ELR (cell line): ENCODE measurements at places on chromosomes 13 and 19.

GRCh38 chr19:43594710-43595604 is 977 bp downstream of the IRGQ start:
- peak; percentile 71 for DNase-seq

DNA sequence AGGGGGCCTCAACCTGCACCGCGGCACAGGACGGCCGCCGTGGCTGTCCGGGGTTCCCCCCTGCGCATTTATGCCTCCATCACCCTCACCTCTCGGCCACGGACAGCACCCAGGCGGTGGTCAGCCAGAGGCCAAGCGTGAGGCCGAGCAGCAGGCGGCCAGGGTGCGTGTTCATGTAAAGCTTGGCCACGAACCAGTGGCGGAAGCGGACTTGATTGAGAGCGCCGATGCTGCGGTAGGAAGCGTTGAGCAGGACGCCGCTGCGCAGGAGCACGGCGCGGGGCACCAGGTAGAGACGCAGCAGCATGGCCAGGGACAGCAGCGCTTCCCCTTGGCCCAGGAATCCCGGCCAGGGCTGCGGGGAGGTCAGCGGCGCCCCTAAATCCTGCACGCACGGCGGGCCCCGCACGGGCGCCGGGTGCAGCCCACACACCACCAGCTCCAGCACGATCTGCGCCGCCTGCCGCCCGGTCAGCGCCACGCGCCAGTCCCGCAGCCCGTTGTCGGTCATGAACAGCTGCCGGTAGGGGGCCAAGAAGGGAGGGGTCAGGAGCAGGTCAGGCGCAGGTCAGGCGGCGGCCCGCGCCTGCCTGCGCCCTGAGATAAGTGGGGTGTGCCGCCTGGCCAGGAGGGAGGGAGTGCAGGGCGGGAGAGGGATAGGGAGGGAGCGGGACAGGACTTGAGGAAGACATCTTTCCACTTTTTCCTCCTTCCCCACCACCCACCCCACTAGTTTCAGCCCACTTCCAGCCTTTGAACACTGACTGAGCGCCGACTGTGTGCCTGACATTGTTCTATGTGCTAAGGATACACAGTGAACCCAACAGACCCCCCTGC is 6.5 kb downstream of the KCNN4 start:
- DNase-seq = peak; percentile 80

GRCh38 chr13:98910501-98910951 is 67.3 kb downstream of the DOCK9 start:
- peak; percentile 91 for DNase-seq

- DNase-seq = no peak
Observed at GRCh38 chr13:42880056-42880605, 98.7 kb downstream of the FAM216B start.

- DNase-seq = no peak
Observed at GRCh38 chr13:36924001-36924400, 4.0 kb upstream of the SMAD9 start.

- no peak for DNase-seq
Observed at GRCh38 chr13:95455782-95456181, 96.7 kb upstream of the CLDN10 start.

DNA sequence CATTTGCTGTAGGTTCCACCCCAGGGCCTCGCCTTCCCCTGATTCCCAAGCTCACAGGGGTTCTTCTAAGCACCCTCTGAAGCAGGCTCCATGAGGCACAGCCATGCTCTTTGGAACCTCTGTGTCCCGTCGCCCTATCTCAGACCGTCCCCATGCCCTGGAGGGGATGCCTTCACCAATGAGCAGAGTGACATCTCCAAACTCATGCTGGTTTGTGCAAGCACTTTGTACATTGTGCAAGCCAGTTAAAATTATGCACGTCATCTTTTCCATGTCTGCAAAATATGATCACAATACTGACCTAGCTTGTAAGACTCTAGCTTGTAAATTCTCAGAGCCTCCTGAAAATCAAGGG is 46.5 kb upstream of the RAP2A start:
- no peak for DNase-seq

GRCh38 chr19:43316591-43317319 is 36.7 kb upstream of the CD177 start:
- peak; percentile 74 for DNase-seq

- DNase-seq = no peak
Observed at GRCh38 chr13:69904784-69905183, 202.8 kb upstream of the ATXN8OS start.

DNA sequence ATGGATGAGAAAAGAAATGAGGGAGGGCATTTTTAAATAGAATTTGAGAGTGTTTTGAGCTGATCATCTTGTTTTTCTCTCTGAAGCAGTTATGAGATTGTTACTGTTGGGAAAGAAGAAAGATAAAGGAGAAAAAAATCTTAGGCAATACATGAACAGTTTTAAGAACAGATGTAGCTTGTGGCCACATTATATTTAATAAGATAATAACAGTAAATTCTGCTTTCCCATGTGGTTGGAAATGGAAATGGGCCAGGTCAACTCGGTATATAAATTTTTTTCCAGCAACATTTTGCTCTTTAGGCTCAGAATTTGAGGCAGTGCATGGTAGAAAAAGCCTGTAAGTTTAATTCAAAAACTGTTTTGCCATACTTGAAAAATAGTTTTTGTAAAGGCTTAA is 118.7 kb downstream of the POSTN start:
- DNase-seq = no peak

DNA sequence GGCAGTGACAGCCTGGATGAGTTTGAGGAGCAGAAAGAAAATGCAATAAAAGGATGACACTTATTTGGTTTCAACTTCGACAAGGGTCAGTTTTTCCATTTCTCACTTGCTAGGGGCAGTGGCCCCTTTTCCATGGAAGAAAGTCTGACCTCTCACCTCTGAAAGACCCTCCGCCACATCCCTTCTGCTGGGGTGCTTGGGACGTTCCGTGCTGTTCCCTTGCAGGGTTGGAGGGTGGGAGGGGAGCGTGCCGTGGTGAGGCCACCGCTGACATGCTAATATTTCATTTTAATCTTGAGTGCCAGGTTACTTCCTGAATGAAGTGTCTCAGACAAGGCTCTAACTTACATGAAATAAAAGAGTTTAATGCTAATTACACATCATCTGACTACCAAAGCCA is 5.2 kb upstream of the ZNF536 start:
- DNase-seq = no peak
